ENCODE measurements at places on chromosomes 4 and X.
A peak's percentile ranks its signal among the peaks of the same experiment; 100 is the strongest.

DNA sequence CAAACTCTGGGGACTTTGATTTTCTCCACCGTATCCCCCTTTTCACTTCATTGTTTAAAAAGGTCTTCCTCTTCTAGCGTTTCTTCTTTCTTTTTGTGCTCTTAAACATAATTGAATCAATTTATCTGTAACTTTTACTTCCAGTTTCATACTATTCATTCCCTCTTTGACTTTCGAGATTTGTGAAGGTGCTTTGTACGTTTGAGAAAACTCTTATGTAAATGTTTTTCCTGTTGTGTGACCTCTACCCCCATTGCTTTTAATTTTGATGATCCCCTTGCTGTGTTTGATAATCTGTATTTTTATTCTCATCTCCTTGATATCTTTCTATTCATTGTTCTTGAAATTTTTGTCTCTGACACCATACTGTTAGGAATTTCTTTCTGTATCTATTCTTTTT, 4.8 kb downstream of the USP38 start:
- DNase-seq = peak; percentile 21

GRCh38 chr4:66178906-66179305, 508.6 kb upstream of the EPHA5 start:
- DNase-seq = no peak

- no peak for DNase-seq
These were observed 1.2 kb downstream of the SPOCK3 start for GRCh38 chr4:167232805-167233684.

GRCh38 chr4:107800706-107801105, 24.0 kb upstream of the SGMS2 start:
- no peak for DNase-seq

- DNase-seq = peak; percentile 9
These were observed 88.3 kb downstream of the AMELX start for GRCh38 chrX:11381464-11381863.

GRCh38 chr4:113788888-113789287, 27.4 kb upstream of the CAMK2D start:
- no peak for DNase-seq

GRCh38 chr4:83890231-83890630, 354.3 kb downstream of the GPAT3 start:
- no peak for DNase-seq

GRCh38 chr4:143667461-143667860, 33.0 kb downstream of the FREM3 start:
- no peak for DNase-seq

DNA sequence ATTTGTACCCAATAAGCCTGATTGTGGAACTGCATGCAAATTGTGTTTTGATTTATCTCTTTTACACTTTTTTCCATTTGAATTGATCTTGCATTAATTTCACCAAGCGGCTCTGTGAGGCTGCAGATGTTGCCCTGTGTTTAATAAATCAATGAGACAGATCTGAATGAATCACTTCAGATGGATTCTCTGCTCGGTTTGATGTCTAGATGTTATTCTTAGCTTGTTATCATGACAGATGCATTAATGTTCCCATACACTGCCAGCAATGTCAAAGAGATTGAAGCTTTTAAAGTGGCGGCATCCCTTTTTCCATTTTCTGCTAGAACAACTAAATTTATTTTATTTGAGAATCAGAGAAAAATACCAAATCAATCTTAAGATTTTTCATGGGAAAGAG, 6.3 kb downstream of the DACH2 start:
- DNase-seq = no peak

DNA sequence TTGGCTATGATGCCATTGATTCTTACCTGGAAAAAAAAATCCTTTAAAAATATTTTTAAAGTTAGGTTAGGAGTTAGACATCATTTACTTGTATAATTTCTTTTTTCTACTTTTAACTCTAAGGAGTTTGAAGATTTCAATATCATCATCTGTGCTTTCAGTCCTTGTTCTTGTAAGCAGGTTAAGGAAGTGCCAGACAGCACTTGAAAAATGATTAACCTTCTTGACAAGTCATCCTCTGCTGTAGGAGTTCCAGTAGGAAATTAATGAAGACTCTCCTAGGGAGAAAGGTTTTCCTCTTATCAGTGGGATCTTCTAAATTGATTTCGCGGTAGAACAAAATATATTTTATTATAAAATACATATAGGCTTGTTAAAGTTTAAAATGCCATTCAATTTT, 29.1 kb upstream of the ANAPC4 start:
- no peak for DNase-seq

GRCh38 chr4:152849350-152849749, 69.6 kb downstream of the ARFIP1 start:
- DNase-seq = no peak

GRCh38 chrX:10571260-10571659, 49.1 kb downstream of the MID1 start:
- DNase-seq = no peak

GRCh38 chr4:138775489-138775888, 240.1 kb upstream of the NOCT start:
- no peak for DNase-seq

GRCh38 chr4:41294445-41295062, 37.8 kb downstream of the UCHL1 start:
- DNase-seq = no peak

DNA sequence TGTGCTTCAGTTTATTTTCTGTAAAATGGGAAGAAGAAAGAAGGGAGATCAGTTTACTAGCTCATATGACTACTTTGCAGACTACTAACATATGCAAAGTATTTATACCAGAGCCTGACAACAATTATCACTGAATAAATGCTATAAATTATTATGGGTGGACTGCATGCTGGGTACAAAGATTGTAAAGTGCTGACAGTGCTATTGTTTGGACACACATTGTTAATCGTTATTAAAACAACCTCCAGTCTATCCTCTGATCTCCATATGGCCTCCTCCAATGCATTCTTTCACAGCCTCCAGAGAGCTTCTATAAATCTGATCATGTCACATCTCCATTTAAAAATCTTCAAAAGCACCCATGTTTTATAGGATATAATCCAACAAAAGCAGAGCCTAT, 90.1 kb upstream of the HS3ST1 start:
- DNase-seq = no peak

DNA sequence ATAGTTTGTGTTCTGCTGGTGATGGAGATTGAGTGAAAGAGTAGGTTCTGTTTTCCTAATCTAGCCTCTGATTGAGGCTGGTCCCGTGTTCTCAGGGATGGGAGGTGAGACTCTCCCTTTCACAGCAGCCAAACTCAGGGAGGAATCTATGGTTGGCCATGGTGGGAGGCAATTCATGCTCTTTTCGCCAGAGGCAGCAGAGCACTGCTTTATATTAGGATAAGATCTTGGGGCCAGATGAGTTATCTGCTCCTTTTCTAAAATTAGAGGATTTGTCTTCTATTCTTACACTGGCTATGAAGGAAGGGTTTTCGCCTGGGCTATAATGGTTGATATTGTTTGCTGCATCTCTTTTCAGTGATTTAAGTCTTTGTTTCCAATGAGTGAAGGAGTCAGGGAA, 63.9 kb upstream of the NLGN4X start:
- DNase-seq = no peak

DNA sequence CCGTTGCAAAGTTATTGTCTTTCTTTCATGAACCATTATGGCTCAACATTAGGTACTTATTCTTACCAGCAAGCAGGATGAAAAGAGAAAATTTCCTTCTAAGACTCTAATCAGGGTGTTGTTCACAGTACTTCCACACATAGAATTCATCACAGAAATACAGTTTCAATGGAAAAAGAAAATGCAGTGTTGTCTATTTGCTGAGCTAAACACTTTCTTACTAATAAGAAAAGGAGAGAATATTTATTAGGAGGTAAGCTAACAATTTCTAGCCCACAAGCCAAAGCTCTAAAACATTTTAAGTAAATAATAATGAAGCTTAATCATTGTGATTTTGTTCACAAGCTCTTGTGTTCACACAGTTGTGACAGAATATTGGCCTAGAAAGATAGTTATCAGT, 1772.8 kb upstream of the PCDH7 start:
- no peak for DNase-seq

DNA sequence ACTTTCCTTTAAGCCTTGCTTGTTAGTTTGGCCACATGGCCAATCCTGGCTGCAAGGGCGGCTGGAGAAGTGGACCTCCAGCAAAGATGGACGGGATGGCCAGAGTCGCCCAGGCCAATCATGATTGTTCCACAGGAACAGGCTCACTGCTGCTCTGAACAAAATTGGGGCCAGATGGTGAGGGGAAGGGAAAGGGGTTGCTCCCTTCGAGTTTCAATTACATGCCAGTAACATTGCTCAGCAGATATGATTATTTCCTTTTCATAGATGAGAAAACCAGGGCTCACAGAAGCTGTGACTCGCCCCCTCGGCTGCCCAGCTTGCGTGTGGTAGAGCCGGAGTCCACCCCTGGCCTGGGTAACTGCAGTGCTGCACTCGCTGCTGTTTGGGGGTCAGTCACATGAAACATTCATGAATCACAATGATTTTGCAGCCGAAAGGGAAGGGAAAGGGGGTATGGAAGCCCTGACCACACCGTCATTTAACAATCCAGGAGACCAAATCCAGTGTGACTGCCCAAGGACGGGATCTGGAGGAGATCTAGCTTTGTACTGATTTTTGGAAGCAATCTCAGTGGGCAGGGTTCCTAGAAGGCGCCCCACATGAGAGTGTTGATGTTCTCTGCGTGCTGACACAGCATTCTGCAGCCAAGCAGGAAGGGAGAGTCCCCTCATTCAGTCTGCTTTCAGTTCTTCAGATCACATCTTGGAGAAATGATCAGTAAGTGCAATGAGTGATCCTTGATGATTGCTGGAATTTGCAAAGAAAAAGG, 77.3 kb upstream of the MSX1 start:
- DNase-seq = no peak

GRCh38 chr4:106062452-106062875, 167.2 kb downstream of the NPNT start:
- DNase-seq = no peak

DNA sequence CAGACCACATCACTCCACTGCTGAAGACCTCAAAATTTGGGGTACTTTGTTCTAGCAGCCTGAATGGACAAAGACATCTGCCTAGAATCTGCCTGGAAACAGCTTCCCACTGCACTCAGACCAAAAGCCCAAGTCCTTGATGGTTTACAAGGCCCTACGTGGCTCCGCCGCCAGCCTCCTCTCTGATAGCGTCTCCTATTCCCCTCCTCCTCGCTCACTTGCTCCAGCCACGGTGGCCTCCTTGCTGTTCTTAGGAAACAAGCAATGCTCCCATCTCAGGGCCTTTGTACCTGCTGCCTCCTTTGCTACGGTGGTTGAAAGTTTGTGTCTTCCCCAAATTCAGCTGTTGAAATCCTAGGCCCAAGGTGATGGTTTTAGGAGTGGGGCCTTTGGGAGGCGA, 34.7 kb upstream of the SORCS2 start:
- no peak for DNase-seq

DNA sequence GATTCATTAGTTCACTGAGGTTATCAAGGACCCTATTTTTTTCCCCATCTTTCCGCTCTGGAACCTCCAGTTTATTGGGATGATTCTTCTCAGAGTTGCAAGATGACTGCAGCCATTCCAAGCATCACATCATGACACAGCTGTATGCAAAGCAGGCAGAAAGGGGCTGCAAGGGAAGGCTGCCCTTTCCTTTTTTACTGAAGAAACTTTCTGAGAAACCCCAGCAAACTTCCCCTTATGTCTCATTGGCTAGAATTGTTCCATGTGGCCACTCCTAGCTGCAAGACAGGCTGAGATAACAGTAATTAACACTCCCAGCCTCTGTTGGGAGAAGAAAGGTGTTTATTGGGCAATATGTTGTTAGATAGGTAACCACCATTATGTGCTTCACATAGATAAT, 102.6 kb downstream of the SATL1 start:
- DNase-seq = no peak

DNA sequence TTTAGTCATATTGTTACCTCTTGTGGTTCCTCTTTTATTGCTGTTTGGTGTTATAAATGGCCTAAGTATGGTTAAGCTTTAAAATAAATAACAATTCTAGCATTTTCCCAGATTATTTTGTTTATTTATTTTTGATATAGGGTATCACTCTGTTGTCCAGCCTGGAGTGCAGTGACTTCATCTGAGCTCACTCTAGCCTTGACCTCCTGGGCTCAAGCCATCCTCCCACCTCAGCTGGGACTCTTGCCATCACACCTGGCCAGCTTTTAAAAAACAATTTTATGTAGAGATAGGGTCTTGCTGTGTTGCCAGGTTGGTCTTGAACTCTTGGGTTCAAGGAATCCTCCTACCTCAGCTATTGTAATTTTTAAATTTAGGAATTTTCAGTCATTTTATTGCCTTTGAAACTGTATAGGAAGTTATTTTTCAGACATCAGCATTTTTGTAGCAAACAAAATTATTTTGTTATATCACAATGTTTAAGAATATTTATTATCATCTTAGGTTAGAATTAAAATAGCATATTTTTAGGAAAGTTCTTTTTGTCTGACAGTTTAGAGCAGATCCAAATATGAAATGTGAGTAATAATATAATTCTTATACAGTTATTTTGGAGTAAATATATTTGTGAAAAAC, 66.3 kb upstream of the RHOH start:
- DNase-seq = no peak

- peak; percentile 7 for DNase-seq
These were observed 156.2 kb upstream of the PPP1R2C start for GRCh38 chrX:42934020-42934726.

- DNase-seq = peak; percentile 35
These were observed 19.9 kb downstream of the COPS4 start for GRCh38 chr4:83054928-83055327.

- no peak for DNase-seq
These were observed 253.1 kb upstream of the GPC4 start for GRCh38 chrX:133668225-133668931.

DNA sequence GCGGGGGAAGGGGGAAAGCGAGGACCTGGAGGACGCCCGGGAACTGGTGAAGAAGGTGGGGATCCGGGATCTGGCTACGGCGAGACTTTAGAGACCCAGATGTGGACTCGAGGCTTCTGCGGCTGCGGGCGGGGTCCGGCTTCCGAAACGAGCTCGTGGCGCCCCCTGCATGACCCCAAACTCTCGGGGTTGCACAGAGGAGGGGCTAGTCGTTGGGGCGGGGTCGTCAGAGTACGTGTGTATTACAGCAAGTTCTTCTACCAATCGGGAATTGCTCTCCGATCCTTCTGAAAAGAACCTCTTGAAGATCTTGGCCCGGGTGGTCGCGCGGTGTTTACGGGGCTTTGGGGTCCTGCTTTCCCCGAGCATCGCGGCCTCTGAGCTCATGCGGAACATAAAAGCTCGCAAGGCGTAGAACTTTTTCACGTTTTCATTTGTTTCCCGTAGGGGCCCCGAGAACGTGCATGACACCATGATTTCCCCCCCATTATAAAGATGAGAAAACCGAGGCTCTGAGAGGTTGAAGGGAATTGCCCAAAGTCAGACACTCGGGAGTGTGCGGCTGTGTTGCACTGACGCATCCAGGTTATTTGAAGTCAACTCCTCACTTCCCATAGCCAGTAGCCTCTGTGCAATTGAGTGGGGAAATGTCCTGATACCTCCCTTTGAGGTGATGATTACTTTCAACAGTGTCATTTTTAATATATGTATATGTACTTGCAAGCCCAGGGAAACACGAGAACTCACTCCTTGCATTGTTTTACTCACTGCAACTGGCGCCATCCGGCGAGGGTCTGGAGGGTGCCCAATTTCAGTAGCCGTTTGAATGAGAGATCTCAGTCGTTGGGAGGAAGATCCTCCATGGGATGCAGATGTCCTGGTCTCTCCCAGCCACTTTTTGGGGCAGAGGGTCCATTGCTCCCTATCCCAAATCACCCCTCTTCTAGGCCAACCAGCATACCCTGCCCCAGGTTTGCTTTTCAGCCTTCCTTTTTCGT, at the start of gene BEND4:
Gene BEND4, minus strand, starts transcription at position 149 of the 998 bp plus-strand sequence. CDS start 512 bp downstream, outside the sequence.
- DNase-seq = peak; percentile 27

GRCh38 chrX:118325453-118325852, 20.5 kb upstream of the WDR44 start:
- peak; percentile 17 for DNase-seq

Measured in GM13976 (cell line).